ENCODE measurements at places on chromosomes 4 and X.

- DNase-seq: no peak
Observed at GRCh38 chr4:75497133-75497532, 17.1 kb downstream of the RCHY1 start.

DNA sequence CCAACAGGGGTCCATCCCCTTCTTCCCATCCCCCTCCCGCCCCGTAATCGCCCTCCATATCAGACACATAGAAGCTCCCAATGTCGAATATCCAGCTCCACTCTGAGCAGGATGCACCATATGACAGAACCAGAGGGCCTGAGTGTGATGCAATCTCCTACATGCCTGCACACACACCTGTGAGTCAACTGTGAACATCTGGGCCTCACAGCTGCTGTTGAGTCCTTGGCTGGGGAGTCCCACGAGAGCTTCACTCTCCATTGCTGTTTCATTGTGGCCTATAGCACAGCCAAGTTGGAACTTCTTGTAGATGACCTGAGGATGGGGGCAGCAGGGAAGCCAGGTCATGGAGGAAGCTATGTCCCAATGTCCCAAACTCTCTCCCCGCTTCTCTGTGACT lies 8.2 kb downstream of the SLC38A5 start:
- no peak for DNase-seq

DNA sequence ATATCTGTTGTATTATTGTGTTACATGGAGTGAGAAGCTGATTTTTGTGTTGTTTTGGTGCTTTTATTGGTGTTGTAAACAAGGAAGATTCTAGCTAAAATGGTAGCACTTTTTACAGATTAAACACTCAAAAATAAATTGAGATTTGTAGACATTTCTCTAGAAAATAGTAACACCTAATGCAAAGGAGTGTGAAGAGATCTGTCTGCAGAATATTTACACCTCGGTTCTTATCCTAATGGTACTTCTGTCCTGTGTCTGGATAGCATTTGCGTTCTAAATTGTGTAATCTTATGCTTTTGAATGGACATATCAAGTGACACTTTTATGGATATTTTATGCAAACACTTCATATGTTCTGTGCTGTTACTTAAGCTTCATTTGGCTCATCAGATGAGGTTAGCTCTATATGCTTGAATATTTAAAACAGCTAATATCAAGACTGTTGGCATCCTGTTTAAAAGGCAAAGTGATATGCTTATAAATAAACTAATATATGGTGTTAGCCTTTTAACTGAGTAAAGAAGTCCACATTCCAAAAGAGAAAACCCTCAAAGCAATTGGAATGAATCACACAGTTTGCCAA lies 6.0 kb downstream of the PCDH7 start:
- DNase-seq: no peak

DNA sequence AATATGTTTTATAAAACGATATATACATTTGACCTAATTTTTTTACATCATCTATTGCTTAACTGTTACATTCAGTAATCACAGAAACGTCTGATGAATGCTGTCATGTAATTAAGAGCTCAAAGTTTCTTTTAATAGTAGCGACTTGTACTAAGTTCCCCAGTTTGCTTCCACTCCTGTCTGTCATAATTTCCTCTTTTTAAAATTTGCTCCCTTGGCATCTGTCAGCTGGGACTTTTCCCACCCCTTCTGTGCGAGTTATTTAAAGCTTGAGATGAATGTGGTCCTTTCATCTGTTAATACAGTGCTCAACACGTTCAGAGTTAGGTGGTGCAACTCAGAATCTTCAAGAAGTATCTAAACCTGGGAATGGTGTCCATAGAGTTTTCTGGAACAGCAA lies 1.2 kb downstream of the RAP1GDS1 start:
- DNase-seq: no peak

- DNase-seq: no peak
Observed at GRCh38 chr4:120144634-120145033, 78.0 kb upstream of the MAD2L1 start.

GRCh38 chr4:167943872-167944505 lies 148.3 kb upstream of the ANXA10 start:
- DNase-seq: no peak

- DNase-seq: no peak
Observed at GRCh38 chrX:6382284-6382683, 152.6 kb downstream of the VCX3A start.
